Esophagus muscularis mucosa (tissue), 4 donors: ENCODE measurements at places on chromosomes 2 and 18.

- DNase-seq = peak; percentile 74
Observed at GRCh38 chr2:173793709-173794565, 171.2 kb downstream of the SP3 start.

GRCh38 chr18:66603941-66604627, at the start of gene CDH19:
Gene CDH19, minus strand, starts transcription at chr18:66604090. Its CDS starts 31,886 bp downstream, at chr18:66572204.
- DNase-seq = no peak

- DNase-seq = no peak
Observed at GRCh38 chr2:32812316-32812715, 134.4 kb upstream of the LTBP1 start.

DNA sequence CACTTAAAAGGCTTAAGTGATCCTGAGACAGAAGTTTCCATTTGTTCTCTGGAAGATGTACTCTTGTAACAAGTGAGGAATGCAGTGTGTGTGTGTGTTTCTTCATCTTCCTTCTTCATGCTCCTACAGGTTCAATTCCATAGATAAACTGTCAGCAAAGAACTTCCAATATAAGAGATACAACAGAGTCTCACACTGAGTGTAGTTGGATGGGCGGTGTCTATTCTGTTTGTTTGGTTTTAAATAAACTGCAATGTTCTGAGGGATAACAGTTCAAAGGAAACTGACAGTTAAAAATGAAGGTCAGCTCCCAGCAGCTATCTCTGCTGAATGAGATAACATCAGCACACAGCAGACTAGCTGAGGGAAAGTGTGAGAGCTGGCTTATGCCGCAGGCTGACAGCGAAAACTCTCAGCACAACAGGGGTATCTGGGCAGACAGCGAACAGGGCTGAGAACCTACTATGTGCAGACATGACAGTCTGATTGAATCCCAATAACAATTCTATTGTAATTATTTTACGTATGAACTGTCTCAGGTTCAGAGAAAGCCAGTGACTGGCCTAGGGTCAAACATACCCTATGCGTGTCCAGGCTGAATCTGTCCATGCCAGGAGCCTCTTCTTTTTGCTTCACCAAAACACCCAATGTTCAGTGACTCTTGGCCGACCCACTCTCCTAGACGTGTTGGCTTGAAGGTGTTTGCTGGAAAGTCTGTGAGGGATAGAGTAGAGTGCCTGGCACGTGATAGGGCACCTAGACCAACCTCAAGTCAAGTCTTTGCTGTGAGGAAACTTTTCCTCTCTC, 201.9 kb upstream of the TRIB2 start:
- no peak for DNase-seq

DNA sequence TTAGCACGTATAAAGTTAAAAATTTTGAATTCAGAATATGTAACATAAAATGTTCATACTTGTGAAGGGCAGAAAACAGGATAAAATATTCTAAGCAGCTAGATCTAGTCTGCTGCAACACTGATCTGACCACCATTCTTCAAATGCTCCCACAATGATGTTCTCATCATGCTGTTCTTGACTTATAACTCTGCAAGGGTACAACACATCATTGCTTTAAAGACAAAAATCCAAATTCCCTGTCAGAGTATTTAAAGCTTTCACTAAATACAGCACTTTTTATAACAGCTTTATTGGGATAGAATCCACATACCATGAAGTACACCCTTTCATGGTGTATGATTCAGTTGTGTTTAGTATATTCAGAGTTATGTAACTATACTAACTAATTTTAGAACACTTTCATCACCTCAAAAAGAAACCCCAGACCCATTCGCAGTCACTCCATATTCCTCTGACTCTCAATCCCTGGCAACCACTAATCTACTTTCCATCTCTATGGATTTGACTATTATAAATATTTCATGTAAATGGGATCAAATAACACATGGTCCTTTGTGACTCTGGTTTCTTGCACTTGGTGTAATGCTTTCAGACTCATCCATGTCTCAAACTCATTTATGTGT, 56.4 kb downstream of the MAP4K3 start:
- DNase-seq = no peak

GRCh38 chr18:12340945-12341660, 33.1 kb downstream of the TUBB6 start:
- no peak for DNase-seq

DNA sequence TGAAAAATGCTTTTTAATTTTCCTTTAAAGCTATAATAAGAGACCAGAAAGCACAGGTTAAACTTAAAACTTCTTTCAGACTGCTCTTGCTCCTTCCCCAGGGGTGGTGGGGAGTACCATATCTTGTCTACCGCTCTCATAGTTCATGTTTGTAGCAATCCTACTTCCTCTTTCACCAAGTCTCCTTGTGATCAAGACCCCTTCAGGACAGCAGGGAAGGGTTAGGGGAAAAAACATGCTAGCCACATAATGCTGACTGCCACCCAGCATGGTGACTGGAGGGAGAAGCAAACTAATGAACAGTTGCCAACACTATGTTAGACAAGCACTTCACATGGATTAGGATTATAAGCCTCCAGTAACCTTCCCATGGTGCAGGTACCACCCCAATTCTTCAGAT, 8.6 kb downstream of the MYO5B start:
- no peak for DNase-seq

- no peak for DNase-seq
Observed at GRCh38 chr2:18482666-18483065, 77.8 kb downstream of the RDH14 start.
